ENCODE measurements at places on chromosomes 5 and 9.

- no peak for DNase-seq
These were observed 290.5 kb downstream of the ANXA1 start for GRCh38 chr9:73441890-73442818.

- DNase-seq: no peak
These were observed 142.0 kb downstream of the AOPEP start for GRCh38 chr9:94868464-94868863.

DNA sequence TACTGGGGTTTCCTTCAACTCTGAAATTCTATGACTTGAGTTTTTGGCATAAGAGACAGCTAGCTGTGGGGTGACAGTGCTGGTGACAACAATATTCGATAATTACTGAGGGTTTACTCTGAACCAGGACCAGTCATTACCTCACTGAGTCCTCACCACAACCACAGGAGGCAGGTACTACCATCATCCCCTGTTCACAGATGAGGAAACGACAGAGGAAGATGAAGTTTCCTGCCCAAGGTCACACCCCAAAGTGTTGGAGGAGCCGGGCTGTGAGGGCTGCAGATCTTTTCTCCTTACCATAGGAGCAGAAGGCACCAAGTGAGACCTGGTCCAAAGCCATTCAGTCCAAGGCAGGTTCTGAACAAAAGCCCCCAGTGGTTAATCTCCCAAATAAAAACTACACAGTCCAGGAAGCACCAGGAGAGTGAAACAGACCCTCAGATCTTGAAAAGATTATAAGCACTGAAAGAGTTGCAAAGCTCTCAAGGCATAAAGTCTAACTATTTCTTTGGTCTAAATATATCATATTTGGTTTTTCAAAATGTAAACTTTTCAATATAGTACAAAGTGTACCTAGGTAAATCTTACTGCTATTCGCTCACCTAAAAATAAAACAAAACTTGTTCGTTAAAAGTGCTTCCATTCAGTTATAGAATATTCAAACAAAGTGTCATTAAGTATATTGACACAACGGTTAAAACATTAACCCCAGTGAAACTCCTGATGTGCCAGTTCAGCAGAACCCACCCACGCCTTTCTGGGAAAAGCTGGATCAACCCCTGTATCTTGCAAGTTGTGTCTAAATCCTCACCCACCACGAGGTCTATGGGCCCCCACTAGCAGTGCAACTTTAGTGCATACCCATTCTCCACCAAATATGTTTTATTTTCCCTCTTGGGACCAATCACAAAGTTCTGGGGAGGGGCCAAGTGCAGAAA lies 82.6 kb upstream of the EQTN start:
- no peak for DNase-seq

GRCh38 chr9:82720515-82720914 lies 342.4 kb downstream of the RASEF start:
- DNase-seq: no peak

DNA sequence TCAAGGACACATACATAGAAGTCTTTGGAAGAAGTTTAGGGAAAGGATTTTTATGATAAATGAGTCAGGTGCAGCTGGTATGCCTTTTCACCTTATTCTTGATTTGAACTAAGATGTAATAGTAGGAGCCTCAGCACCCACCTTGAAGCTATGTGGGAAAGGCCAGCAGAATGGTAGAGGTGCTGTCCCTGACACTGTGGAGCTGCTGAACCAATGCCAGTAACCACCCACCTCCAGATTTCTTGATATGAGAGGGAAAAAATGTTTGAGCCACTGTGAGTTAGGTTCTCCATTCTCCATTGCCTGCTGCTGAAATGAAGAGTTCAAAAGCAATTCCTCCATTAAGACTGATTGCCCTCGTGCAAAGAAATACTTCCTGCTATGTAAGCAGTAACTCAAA lies 12.2 kb upstream of the HMGCR start:
- no peak for DNase-seq

DNA sequence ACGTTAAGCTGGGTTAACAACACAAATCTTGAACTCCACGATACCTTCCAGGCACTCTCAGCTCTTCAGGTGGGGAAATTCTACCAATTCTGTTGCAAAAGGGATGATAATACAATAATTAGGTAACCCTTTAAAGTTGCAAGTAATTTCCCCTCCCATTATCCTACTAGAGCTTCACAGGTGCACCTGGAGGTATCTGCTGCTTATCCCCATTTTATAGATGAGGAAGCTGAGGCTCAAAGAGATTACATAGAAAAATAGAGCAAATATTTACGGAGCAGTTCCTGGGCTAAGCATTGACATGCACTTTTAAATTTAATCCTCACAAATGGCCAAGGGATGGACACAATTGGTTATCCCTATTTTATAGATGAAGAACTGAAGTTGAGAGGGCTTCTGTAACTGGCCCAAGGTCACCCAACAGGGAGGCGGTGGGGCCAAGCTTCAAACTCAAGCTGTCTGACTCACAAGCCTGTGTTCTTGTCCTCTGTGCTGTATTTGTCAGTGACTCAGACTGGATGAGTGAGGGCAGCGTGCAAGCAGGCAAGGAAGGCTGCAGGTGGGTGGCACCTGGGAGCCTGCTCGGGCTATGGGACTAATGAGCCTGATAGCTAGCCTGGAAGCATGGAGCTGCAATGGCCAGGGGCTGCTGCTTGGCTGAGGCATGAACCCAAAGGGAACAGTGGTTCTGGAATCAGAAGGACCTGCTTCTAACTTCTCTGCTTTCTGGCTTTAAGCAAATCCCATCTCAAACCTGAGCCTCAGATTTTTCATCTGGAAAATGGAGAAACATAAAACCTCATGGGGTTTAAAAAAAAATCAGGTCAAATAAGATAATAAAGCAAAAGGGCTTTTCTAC lies 105.5 kb downstream of the PDE6A start:
- no peak for DNase-seq

DNA sequence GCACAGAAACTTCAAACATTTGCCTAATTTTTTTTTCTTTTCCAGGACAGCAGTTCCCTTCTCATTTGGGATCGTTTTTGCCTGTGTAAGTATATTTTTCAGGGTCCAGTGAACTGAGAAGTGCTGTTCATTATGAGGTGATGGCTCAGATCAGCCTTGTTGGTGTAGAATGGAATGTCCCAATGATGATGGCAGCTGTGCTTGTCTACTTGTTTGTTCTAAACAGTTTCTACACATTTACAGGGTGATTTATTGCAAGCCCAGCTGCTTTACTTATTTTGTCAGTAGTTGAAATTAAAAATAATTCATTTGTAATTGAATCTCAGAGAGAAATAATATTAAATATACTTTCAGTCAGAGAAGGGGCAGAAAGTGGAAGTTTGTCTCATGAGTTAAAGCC lies 337.6 kb upstream of the SEMA6A start:
- DNase-seq: no peak

- no peak for DNase-seq
These were observed 16.0 kb upstream of the PUM3 start for GRCh38 chr9:2859776-2860379.

DNA sequence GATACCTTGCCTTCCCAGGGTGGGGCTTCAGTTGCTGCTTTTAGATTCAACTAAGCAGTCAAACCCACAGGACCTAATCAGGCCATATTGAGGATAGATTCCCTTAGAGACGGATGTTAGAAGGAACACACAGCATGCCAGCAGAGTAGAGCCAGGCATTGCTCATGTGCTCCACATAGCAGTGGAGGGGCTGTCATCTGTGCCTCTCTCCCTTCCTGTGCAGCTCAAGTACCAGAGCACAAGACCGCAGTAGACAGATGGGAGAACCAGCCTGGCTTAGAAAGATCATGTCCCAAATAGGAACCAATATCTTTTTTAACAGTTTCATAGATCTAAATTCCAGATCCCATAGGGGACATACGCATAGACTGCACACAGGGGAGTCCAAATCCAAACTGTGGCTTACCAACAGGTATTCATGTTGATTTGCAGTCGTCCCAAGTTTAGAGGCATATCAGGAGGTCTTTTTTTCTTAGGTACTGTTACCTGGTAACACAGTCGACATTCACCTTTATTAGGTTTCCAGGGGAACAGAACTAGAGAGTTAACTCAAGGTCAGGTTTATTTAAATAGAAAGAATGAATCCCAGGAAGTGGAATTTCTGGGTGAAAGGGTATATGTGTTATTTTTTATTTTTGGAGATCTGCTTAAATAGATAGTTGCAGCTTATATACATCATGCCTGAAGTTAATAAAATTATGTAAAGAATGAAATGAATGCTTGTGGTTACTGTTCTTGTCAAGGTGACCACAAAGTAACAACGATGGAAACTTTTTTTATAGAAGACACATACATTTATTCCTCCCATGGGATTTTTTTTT lies 43.5 kb upstream of the PCAT7 start:
- peak; percentile 28 for DNase-seq

- DNase-seq: no peak
These were observed 103.4 kb downstream of the ADAMTS2 start for GRCh38 chr5:179241764-179242370.

DNA sequence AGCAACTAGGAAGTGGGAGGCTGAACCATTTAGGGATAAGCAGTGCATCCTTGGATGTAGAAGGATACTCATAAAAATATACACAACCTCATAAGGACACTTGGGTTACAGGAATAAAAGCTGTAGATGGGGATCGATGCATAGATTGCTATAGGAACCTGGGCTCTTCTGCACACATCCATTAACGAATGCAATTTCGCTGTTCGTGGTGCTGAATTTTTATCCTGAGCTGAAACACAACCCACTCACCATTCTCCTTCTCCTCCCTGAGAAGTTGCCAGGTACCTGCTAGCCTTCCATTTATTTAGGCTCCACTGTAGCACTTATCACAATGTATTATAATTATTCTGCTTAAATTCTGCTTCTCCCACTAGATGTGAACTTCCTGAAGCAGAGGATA lies 320.6 kb upstream of the BRINP1 start:
- no peak for DNase-seq

DNA sequence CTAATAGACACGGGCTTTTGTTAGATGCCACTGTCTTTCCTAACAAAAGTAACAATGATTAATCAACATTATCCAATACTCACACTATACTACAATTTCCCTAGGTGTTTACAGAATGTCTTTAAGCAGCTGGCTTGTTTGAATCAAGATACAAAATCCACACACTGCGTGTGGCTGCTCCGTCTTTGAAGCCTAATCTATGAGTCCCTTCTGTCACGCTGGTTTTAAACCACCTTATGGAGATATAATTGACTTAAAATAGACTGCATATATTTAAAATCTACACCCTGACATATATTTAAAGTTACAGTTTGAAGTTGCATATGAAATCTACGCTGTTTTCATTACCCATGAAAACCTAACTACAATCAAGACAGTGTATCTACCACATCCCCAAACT lies 73.9 kb upstream of the TBC1D9B start:
- DNase-seq: no peak

DNA sequence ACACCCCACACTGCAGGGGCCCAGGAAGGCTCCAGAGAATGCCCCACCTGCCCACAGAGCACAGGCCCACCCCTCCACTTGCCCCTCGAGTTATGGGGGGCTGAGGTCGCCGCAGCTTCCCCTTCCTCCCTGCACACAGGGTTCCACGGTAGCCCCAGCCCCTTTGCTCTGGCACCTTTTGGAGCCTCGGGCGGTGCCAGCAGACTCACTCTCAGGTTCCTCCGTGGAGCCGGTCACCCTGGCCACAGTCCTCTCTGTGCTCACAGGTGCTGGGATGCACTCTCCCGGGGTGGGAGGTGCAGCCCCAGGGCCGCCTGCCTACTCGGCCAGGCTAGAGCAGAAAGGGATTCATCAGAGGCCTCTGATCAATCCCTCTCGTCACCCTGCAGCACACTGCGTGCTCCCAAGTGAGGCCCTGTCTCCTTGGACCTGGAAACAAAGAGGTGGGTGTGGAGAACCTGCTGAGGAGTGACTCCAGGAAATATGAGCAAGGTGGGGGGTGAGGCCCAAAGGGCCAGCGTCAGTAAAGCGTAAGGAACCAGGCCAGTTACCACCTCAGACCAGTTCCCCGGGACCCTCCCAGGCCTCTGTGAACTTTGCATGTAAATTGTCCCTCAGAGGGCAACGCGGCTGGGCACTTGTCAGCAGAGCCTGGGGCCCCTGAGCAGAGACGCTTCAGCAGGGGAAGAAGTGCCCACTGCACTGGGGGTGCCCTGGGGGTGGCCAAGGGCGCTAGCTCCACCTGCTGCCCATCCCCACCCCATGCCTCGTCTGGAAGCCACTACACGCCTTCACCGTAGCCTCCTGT lies 167.8 kb downstream of the OLFM1 start:
- DNase-seq: no peak

- no peak for DNase-seq
These were observed 108.5 kb downstream of the FEM1C start for GRCh38 chr5:115435778-115436712.

DNA sequence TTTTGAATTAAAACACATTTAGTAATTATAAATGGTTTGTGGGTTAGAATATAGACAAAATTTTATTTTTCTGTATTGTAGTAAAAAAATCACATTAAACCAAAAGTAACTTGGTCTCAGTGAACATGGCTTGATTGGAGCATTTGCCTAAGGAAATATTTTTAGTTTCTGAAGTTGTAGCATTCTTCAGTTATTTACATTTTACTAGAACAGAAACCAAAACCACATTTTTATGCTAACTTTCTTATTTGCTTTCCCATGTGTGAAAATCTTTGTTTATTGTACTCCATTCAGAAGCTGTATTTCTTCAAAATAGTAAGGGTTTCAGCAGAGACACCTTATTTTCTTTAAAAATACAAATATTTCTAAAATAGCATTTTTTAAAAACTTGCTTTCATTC lies 129.9 kb downstream of the SGCD start:
- no peak for DNase-seq

GRCh38 chr5:159515909-159516415 lies 185.7 kb upstream of the IL12B start:
- DNase-seq: no peak

- no peak for DNase-seq
These were observed 12.5 kb downstream of the TERT start for GRCh38 chr5:1282131-1282992.

DNA sequence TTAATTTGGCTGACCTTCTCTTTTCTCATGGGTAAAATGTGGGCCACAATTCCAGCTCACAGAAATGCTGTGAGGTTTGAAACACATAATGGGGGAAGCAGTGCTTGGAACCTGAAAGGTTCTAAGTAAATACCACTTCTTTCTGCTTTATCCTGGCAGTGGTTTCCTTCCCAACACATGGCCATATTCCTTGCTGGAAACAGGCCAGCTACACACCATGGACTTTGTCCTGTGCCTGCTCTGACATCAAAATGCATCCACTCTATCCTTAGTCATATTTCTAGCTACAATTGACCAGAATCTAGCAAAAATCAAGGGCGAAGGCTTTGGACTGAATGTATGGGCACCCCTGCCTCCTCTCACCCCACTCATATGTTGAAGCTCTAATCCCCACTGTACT lies 93.1 kb upstream of the TRPC7 start:
- no peak for DNase-seq

Data from AG04449 (cell line).